CD8-positive, alpha-beta T cell (primary cell): ENCODE measurements at places on chromosomes 2 and 18.

- DNase-seq = peak; percentile 57
Measured at GRCh38 chr2:25161055-25161781, 7.2 kb downstream of the POMC start.

- no peak for DNase-seq
Measured at GRCh38 chr2:227154986-227155774, 8.8 kb downstream of the COL4A4 start.

DNA sequence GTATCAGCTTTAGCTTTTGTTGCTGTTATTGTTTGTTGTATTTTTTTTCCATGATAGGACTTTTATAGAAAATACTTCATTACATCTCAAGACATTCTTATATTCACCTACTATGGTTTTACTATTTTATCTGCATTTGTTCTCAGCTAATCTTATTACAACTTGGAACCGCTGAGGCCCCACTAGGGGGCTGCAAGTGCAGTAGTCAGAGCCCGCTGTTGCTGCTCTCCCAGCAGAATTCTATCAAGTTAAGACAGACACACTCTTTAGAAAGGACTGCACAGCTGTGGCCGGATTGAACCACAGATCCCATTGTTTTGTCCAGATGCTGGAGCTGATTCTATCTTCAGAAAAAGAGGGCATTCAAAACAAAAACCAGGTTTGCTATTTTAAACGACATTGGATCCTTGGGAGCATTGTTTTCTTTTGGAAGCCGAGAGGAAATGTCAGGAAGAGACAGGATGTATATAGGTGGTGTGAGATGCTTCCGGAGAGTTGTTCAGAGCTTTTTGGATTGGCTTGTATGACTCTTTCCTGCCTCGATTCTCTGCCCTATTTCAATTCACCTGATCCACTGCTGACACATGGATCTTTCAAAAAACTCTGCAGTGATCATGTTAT, 105.7 kb upstream of the GAREM1 start:
- DNase-seq = no peak

GRCh38 chr2:210442457-210442856, 34.1 kb downstream of the LANCL1 start:
- DNase-seq = no peak

- no peak for DNase-seq
Measured at GRCh38 chr2:127134235-127134634, 27.3 kb upstream of the BIN1 start.

GRCh38 chr2:105445976-105446375, 47.1 kb upstream of the FHL2 start:
- DNase-seq = no peak

DNA sequence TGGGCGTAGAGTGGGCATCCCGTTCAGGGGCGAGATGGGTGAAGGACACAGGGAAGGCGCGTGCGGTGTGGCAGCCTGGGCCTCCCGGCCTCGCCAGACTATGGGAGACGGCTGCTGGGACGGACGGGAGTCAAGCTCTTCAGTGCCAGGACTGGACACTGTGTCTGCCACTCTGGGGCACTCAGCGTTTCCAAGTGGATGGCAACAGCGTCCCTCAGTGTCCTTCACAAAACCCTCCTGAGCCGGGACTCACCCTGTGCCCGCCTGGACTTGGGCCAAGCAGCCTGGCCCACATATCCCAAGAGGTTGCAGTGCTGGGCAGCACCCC, 16.3 kb upstream of the BOK start:
- no peak for DNase-seq

DNA sequence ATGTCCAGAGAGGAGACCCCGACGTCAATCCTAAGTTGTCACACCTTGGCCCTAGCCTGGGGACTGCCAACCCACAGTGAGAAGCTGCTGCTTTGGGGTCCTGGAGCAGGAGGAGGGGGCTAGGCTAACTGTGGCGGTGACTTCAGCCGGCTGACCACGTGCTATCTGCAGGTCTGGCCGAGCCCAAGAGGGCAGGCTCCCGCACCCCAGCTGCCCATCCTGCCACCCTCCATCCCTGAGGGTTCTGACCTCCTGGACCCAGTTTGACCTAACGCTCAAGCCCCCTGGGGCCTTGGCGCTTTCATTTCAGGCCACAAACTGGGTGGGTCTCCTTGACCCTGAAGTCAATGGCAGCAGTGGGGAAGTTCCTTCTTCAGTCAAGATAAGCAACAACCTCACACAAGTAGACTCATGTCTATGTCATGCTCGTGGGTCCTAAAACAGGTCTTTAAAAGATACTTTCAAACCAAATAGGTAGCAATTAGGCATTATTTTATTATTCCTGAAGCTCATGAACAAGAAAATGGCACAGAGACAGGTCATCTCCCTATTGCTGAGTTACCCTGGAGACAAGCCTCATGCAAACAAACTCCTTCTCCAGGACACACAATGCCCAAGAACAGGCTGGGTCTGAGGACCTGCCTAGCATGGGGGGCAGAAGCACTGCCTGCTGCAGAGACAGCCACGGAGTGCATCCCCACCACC, 2.3 kb downstream of the HES6 start:
- DNase-seq = no peak

- no peak for DNase-seq
Measured at GRCh38 chr18:658947-659533, 1.6 kb downstream of the TYMS start.

DNA sequence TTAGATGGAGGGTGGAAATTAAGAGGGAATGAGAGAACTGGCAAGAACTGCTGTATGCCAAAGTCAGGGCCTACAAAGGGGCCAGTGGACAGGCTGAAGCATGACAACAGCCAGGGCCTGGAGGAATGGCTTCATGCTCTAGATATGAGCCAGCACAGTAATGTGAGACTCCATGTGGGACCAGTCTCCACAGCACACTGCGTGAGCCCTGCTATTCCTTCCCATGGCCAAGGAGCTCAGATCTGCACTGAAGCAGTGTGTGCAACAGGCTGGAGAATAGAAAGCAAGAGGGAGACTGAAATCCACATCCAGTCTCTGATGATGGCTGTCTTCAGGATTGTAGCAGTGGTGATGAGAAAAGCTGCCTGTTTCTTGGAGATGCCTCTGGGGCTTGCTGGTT, 162.8 kb downstream of the TPGS2 start:
- no peak for DNase-seq

GRCh38 chr2:33425586-33426031, 50.8 kb upstream of the RASGRP3 start:
- DNase-seq = no peak

GRCh38 chr2:53784436-53784835, 2.3 kb downstream of the ASB3 start:
- no peak for DNase-seq

- no peak for DNase-seq
Measured at GRCh38 chr2:71864085-71864484, 283.6 kb downstream of the CYP26B1 start.

DNA sequence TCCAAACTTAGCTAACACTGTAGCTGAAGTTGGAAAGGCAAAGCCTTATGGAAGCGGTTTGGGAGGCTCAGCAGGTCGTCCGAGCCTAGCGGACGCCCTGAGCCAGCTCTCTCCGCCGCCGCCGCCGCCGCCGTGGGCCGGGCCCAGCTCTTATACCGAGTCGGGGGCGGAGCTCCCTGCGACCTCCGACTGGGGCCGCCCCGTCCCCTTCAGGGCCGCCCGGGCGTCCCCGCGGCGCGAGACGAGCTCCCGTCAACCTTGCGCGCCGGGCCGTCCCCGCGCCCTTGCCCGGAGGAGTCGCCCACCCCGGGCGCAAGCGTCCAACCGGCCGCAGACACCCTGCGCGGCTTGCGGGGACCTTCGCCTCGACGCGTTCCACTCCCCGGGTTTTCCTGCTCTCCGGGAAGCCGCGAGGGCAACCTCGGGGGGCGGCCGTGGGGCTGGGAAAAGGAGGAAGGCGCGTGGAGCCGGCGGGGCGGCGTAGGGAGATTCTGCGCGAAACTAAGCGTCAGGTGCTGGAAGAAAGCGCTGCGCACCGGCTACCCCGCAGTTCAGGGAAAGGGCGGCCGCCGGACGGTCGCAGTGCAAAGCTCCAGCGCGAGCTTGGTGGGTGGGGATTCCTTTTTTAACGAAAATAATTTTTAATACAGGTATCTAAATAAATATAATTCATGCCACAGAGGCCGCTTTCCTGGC, at the start of gene SLC40A1:
TSS of gene SLC40A1 (minus strand) at position 129 of the 696 bp plus-strand sequence. CDS start 326 bp downstream, outside the sequence.
- peak; percentile 78 for DNase-seq

DNA sequence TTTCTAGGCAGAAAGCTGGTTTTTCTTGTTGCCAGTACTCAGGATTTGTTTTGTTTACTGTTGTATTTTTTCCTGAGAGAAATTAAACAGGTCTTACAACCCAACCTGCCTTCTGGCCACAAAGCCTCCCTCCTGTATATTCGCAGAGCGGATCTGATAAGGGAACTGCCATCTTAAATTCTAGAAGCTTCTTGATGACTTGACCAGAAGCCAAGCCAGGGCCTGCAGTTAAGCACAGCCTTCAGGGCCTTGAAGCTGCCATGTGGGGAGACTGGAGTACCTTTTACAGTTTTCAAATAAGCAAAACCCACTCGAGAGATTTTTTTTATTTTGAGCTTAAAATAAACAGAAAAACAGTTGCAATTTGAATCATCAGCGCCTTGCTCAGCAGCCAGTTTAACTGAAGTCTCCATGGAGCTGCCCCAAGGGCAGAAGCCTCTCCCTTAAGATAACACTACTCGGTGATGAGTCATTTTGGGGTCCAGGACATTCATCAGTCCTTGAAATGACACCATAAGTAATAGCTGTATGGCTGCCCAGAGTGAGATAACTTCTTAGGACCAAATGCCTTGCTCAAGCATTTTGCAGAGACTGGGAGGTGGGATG, 51.5 kb upstream of the PHLPP1 start:
- no peak for DNase-seq

- no peak for DNase-seq
Measured at GRCh38 chr2:121085801-121086200, 199.2 kb downstream of the TFCP2L1 start.

- no peak for DNase-seq
Measured at GRCh38 chr2:158664987-158665386, 130.1 kb upstream of the DAPL1 start.

DNA sequence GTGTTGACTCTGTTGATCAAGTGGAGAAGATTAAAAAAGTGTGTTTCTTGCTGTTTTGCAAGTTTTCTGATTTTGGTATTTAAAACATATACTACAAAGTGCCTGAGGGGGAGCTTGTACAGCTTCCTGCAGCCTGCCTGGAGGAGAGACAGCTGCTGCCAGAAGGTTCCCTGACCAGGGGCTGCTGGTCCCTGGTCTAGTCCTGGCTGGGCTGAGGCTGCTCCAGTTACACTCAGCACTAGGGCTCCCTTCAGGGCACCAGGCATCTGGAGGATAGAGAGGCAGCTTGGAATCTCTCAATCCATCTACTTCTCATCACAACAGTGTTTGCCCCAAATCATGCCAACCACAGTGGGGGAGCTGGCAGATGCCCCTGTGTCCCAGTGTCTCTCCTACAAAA, 4.8 kb downstream of the MC2R start:
- no peak for DNase-seq

DNA sequence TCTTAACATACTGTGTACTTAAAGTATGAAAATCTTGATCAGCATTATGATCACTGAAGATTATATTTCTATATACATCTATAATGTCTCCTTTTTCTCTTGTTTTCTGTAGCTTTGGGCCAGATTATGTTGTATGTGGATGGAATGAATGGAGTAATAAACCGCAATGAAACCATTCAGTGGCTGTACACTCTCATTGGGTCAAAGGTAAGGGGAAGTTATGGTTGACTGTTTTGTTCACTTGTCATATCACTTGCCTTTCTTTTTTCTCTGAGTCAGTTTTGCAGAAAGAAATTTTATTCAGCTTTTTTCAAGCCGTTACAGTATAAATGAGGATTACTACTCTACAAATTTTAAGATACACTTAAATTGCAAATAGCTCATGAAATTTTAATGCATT, 252.5 kb downstream of the TPGS2 start:
- DNase-seq = no peak

- no peak for DNase-seq
Measured at GRCh38 chr2:108905906-108906305, 83.1 kb downstream of the EDAR start.

- no peak for DNase-seq
Measured at GRCh38 chr2:9908639-9909038, 42.9 kb upstream of the GRHL1 start.
